ENCODE measurements at places on chromosomes 7 and 10.
A peak's percentile ranks its signal among the peaks of the same experiment; 100 is the strongest.

GRCh38 chr7:148782757-148783456 lies 84.2 kb downstream of the CUL1 start:
- no peak for DNase-seq

GRCh38 chr7:47953822-47954221 lies 5.6 kb upstream of the PKD1L1 start:
- DNase-seq, result no peak

DNA sequence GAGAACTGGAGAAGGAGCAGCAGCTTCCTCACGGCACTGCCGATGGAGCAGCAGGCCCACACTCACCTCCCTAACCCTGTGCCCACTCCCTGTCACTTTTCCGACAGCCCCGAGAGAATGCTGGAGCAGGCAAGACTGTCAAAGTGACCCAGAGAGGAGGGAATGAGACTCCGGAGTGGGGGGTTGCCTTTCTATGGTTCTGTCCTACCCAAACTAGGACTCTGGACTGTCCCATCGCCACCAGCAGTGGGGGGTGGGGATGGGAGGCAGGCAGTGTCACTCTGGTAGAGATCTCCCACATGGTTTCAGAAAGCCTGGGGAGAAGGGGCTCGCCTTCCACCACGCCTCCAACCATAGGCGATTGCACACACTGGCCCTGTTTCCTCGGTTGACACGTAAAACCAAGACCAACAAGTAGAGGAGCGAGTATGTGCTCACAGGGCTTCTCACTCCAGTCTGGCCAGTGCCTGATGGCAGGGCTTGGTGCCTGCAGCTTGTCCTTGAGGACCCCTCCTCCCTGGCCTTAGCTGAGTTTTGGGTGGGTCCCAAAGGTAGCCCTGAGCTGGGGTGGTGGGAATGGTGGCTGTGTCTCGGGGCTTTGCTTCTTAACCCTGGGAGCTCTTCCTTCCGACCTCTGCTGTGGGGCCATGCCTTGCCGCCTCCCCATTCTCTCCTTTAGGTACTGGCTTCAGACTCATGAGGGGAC lies 148.5 kb downstream of the PTPN20 start:
- DNase-seq, result peak; percentile 5

- DNase-seq, result no peak
Measured at GRCh38 chr7:4119848-4120247, 562.2 kb upstream of the FOXK1 start.

DNA sequence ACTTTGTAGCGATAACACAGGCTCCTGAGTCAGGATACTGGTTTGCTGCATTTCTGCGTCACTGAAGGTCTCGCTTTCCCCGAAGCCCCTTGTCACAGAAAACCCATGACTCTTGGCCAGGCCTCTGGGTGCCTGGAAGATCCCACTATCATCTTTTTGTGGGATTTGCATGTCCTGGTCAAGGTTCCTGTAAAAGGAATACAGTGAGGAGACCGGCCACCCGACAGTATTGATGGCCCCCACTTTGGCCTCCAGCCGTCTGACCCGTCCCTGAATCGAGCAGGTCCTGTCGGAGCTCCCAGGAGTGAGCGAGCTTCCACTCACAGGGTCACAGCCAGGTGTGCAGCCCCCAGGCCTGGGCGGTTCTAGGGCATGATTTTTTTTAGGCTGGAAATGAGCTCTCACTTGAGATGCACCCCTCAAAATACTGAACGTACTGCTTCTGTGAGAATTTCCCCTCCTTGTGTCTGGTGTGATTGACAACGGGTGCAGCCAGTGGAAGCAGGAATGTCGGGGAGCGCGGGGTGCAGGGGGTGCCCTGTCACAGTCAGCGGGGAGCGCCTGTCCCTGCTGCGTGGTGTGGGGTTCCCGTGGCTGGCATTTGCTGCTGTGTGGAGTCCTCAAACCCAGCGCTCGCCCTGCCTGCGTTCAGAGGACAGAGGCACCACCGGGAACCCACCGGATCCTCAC lies 75.8 kb downstream of the DNAJB6 start:
- DNase-seq, result no peak

- DNase-seq, result no peak
Measured at GRCh38 chr10:34593930-34594329, 221.2 kb downstream of the PARD3 start.

GRCh38 chr10:11207560-11207844 lies 189.8 kb downstream of the CELF2 start:
- no peak for DNase-seq

DNA sequence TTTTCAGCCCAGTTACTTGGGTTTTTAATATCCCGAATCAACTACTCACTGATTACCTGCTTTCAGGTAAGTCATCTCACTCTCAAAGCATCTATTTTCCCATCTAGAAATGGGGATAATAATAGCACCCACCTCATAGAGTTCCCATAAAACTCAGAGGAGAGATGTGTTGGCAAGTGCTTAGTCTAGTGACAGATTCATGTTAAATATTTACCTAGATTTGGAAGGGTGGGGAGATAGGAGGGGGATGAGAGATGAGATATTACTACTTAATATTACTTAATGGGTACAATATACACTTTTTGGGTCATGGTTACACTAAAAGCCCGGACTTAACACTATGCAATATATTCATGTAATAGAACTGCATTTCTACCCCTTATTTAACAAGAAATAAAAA lies 7.0 kb upstream of the A1CF start:
- DNase-seq, result no peak

- DNase-seq, result no peak
Measured at GRCh38 chr7:23114896-23115295, 9.3 kb downstream of the KLHL7 start.

- no peak for DNase-seq
Measured at GRCh38 chr7:21587139-21587784, 44.4 kb downstream of the DNAH11 start.

DNA sequence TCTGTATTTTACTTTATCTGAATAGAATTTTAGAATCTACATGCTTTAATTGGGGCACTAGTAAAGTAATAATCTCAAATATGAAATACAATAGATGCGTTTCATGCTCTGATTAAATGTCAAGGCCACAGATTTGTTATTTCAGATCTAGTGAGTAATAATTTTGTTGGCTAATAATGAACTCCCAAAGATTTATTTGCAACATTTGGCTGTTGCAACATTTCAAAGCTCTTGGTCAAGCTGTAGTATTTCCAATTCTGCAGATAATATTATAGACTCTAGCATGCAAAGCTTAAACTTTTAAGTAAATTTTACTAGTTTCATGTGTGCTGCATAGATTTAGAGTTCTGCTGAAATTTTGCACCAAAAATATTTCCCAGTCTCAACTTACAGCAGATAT lies 16.7 kb downstream of the LRRN3 start:
- no peak for DNase-seq

GRCh38 chr7:74399006-74399405 lies 54.7 kb upstream of the GTF2IRD1 start:
- DNase-seq, result no peak

GRCh38 chr10:94174838-94175237 lies 181.1 kb downstream of the PLCE1 start:
- no peak for DNase-seq

DNA sequence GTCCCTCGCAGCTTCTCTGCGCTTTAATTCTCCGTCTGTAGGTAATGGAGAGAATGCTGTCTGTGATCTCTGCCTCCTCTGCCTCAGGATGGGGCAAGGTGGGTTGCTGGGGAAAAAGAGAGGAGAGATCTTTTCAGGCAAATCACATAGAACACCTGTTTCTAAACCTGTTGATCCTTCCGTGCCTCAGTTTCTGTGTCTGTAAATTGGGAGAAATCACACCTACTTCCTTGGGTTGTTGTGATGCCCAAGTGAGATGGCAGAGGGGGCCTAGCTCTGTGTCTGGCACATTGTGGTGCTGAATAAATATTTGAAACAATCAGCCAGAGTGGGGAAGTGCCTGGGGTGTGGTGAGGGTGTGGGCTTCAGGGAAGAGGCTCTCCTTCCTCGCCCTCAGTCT lies 28.8 kb downstream of the KAZALD1 start:
- DNase-seq, result no peak

- no peak for DNase-seq
Measured at GRCh38 chr7:46237466-46237865, 316.4 kb upstream of the IGFBP3 start.

- DNase-seq, result no peak
Measured at GRCh38 chr7:37467002-37467401, 18.3 kb upstream of the ELMO1 start.

GRCh38 chr7:71846160-71846559 lies 566.0 kb downstream of the CALN1 start:
- no peak for DNase-seq

- DNase-seq, result no peak
Measured at GRCh38 chr10:99660662-99661376, 1.5 kb downstream of the ENTPD7 start.

DNA sequence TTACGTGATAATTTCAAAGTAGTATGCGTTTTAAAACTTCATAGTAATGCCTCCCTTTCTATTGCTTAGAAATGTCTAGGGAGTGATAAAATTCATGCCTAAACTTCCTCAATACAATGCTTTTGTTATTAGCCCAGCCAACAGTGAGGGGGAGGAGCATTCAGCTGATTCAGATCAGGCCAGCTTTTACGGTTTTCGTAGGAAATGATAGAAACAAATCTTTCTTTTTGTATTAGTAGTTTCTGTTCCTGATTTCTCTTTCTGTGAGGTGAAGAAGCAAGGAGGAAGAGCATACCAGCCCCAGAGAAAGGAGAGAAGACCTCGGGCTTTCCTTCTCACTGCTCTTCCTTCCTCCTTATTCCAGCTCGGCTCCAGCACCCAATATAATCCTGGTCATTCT lies 35.2 kb upstream of the ITPRID1 start:
- DNase-seq, result no peak

- no peak for DNase-seq
Measured at GRCh38 chr7:19242246-19242645, 97.0 kb upstream of the FERD3L start.

DNA sequence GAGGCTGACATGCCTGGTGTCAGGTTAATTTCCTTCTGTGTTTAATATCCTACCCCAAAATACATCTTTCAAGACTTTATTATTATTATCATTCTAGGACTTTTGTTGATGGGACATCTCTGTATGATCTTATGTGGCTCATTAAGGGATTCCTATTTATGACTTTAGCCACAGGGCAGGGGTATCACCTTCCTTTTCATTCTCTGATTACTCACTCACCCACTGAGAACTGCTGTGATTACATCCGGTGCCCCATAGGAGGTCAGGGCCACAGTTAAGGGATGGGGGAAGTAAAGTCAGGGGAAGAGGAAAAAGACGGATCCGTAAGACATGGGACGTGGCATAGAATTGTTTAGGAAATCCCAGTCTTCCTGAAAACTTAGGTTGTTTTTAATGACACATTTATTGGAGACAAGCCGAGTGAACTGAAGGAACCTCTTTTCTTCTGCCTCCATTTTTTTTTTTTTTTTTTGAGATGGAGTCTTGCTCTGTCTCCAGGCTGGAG lies 61.0 kb upstream of the PITRM1 start:
- DNase-seq, result no peak

- no peak for DNase-seq
Measured at GRCh38 chr10:100730725-100731406, 14.5 kb upstream of the PAX2 start.

DNA sequence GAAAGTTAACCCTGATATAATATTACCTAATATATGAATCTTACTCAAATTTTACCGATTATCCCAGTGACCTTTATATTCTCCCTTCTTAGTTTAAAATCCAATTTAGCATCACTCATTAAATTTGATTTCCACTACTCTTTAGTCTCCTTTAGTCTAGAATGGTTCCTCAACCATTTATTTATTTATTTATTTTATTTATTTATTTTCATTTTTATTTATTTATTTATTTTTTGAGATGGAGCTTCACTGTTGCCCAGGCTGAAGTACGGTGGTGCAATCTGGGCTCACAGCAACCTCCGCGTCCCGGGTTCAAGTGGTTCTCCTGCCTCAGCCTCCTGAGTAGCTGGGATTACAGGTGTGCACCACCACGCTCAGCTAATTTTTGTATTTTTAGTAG lies 92.8 kb downstream of the LCOR start:
- no peak for DNase-seq

GRCh38 chr10:78358982-78359381 lies 325.3 kb downstream of the RPS24 start:
- no peak for DNase-seq

DNA sequence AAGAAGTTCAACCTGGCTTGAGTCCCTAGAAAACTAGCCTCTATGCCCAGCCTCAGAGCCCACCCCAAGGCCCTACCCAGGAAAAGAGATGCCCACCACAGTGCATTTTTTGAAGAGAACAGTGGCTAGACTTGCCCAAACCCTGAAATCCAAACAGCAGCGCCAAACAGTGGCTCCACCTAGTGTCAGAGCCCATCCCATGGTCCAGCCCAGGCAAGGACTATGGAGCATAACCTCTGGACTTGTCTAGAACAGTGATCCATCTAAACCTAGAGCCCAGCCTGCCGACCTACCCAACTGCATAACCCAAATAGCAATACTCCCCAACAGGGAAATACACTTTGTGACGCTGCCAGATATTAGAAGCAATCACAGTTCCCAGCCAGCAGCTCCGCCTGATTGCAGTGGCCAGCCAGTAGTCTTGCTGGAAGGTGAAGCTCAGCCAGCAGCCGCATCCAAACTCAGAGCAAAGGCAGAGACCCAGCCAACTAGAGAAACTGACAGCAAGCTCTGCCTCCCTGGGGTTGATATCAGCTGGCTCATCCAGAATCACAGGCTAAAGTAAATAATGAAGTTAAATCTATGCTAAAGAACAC lies 44.5 kb downstream of the HBP1 start:
- no peak for DNase-seq

DNA sequence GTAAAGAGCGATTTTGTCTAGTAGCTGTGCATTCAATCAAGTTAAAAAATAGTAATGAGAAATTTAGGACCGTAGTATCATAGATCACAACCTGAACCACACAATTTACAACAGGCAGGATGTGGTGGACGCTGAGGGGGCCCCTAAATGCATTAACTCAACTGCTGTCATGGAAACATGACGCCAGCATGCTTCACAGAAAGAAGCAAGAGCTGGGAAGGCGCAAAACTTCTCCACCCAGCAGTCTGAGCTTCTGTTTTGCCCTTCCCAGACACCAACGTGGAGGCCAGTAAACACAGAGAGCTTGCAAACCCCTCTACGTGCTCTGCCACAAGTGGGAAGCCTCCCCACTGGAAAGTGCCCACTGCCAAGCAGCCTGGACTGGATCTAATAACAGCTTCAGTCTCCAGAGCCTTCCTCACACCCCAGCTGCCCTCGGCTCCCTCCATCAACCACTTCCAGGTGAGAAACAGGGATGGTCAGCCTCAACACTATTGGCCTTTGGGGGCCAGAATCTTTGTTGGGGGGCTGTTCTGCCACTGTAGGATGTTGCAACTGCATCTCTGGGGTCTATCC lies 151.8 kb downstream of the SFMBT2 start:
- peak; percentile 79 for DNase-seq

- DNase-seq, result no peak
Measured at GRCh38 chr7:138245682-138246081, 169.4 kb downstream of the AKR1D1 start.

GRCh38 chr7:112596981-112597380 lies 116.2 kb downstream of the LSMEM1 start:
- no peak for DNase-seq

DNA sequence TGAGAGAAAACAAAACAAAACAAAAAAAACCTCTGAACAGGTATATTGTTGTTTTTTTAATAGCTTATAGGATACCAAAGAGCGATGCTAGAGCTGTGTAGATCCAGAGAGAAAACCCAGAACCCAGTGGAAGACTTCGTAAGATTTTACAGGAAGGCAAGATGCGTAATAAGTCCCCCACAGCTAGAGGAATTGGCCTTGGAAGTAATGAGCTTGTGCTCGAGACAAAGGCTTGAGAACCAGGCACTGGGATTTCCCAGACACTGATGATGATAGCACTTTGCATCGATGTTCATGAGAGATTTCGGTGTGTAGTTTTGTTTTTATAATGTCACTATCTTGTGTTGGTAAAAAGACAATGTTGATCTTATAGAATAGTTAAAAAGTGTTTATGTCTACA lies 821.5 kb upstream of the IGFBP3 start:
- no peak for DNase-seq

All from stimulated activated CD8-positive, alpha-beta memory T cell treated with anti-CD3 and anti-CD28 coated beads, Interleukin-4, amount 100 ng/mL, for 48 hours (primary cell).